ENCODE measurements at places on chromosomes 2 and 18. TPM values are rescaled to one million over a fixed set of nuclear protein-coding genes. Genes with fewer than 3 reads are reported as not detected.

Gene CD207
- polyA plus RNA-seq = not detected

Gene LYPD1
- not detected for polyA plus RNA-seq

Gene SPOPL
- 0.66 TPM for polyA plus RNA-seq

Gene DSEL
- polyA plus RNA-seq = 4.5 TPM

Gene AFF3
- polyA plus RNA-seq = 2.8 TPM

Gene PAX8
- polyA plus RNA-seq = 0.73 TPM

Gene DES
- not detected for polyA plus RNA-seq

Gene IL36B
- not detected for polyA plus RNA-seq

Gene ABHD1
- polyA plus RNA-seq = 1.7 TPM

Gene UGT1A8
- not detected for polyA plus RNA-seq

Gene CD28
- polyA plus RNA-seq = 32.0 TPM

Gene CYBRD1
- not detected for polyA plus RNA-seq

Gene LYPD6
- polyA plus RNA-seq = not detected

Gene KIF3C
- polyA plus RNA-seq = 0.63 TPM

Gene CWC22
- polyA plus RNA-seq = 25.9 TPM

Gene UGT1A6
- polyA plus RNA-seq = not detected

Gene XDH
- not detected for polyA plus RNA-seq

Gene NTSR2
- polyA plus RNA-seq = not detected

Gene SCLY
- 17.1 TPM for polyA plus RNA-seq

Gene AP1S3
- 1.7 TPM for polyA plus RNA-seq

Gene TNFRSF11A
- polyA plus RNA-seq = not detected

Gene C2orf66
- not detected for polyA plus RNA-seq

Gene ST6GAL2
- polyA plus RNA-seq = not detected

Gene CCDC178
- not detected for polyA plus RNA-seq

Gene SPAG16
- 20.3 TPM for polyA plus RNA-seq

Gene GRB14
- not detected for polyA plus RNA-seq

Gene ASB18
- polyA plus RNA-seq = not detected

Gene VIL1
- 0.03 TPM for polyA plus RNA-seq

Gene ITPRIPL1
- polyA plus RNA-seq = 8.6 TPM

Gene FOXD4L1
- not detected for polyA plus RNA-seq

Gene DTYMK
- polyA plus RNA-seq = 36.3 TPM

Gene STARD6
- not detected for polyA plus RNA-seq

Gene PHLPP1
- polyA plus RNA-seq = 0.44 TPM

Gene HTR2B
- 0.15 TPM for polyA plus RNA-seq
